ENCODE measurements at places on chromosomes 6 and 20.

DNA sequence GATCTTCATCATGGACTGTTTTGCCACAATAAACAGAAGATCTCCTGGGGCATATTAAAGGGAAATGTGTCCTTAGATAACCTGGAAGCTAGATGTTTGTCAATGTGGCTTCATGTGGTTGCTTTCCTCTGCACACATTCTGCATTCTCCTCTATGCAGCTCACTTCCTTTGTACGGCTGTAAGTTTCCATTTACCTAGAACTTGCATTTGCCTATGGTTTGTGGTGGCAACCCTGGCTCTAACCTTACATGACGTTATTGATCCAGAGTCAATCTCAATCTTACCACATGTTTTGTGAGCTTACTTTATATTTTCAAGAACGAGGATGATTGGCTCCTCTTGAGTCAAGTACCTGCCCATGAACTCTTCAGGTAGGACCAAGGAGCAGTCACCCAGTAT lies 863.1 kb downstream of the MAFB start:
- no peak for DNase-seq

DNA sequence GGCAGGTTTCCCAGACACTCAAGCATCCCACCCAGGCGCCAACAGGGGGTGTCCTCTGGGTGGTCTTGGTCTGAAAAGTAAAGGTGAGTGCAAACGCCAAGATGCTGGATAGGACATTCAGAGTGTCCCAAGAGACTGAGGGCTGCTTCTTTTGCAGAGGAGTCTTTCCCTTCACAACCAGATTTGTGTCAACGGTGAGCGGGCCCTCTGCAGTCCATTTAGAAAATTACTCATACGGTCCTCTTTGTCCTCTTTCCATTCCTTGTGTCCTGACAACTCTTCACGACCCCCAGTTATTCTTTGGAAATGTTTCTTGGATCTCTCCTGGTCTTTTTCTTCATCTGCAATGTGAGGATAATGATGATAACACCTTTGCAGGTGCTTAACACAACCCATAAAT lies 257.8 kb downstream of the CDC5L start:
- no peak for DNase-seq

GRCh38 chr20:42572320-42573016 lies 617.2 kb downstream of the PTPRT start:
- no peak for DNase-seq

GRCh38 chr6:1271071-1271763 lies 40.7 kb upstream of the FOXQ1 start:
- no peak for DNase-seq
